ENCODE measurements at places on chromosomes 2 and 18.

DNA sequence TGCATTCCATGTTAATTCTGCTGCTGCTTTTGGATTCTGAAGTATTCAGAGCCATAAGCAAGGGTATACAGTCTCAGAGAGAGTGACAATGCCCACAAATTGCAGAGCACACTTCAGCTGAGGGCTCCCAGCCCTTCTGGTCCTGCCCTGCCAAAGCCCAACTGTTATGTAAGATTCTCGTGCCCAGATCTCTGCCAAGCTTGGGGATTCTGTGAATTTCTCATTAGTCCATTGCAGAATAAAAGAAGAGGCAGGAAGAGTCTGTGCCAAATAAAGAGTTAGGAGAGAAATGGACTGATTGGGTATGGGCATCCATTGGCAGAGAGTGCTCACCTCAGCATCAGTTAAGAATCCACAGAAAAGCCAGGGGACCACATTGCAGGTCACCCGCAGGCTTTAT, 112.0 kb upstream of the PNPT1 start:
- no peak for DNase-seq

DNA sequence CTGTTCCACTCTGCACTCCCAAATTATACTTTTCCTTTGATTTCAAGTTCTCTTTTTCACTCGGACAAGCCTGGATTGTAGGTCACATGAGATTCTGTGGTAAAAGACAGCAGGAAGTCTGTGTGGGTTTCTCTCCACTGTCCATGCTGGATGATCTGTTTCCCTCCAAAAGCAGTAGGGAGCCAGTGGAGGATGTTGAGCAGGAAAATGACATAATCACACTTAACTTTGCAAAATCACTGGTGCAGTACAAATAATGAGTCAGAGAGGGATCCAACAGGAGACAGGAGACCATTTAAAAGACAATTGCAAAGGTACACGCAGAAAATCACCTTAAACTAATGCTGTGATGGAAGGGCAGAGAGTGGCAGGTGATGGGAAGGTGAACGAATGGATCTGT, 301.3 kb downstream of the ZNF407 start:
- no peak for DNase-seq

GRCh38 chr2:229335877-229336346, 64.8 kb upstream of the PID1 start:
- DNase-seq, result no peak

DNA sequence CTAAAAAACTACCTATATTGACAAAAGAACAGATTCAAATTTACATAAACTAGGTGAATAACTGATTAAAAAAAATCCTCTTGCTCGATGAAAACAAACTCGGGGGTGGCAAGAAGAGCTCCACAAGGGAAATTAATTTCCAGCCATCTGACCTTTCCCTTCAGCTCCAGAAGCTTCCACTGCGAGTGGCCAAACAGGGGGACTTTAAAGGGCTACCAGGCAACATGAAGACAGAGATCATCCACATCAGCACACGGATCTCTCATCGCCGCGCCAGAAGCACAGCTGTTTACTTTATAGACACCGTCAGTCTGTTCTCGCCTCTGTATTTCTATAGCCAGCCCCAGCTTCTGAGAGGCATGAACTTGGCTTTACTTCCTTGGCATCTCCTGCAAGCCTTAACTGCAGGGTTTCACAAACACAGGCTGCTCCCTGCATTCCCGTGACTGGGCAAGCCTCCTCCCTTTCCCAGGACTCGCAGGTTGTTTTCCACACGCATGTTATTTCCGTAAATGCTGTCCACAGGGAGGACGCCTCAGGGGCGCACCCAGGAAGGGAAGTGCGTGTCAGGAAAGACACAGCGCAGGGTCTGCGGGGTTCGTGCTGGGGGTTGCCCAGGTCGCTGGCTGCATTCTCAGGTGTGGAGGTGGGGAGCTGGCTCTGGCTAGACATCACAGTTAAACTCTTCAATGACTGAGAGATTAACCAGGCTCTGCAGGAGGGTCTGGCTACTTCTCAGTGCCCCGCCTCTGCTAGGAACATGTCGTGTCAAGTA, 85.0 kb downstream of the USP40 start:
- no peak for DNase-seq

- DNase-seq, result no peak
These were observed 212.3 kb downstream of the CDH20 start for GRCh38 chr18:61545281-61546245.

GRCh38 chr2:199136681-199137080, 321.1 kb downstream of the SATB2 start:
- DNase-seq, result no peak

- no peak for DNase-seq
These were observed 2.1 kb downstream of the DPYSL5 start for GRCh38 chr2:26850000-26850431.

- DNase-seq, result no peak
These were observed 554.5 kb downstream of the CBLN2 start for GRCh38 chr18:71989616-71990015.

DNA sequence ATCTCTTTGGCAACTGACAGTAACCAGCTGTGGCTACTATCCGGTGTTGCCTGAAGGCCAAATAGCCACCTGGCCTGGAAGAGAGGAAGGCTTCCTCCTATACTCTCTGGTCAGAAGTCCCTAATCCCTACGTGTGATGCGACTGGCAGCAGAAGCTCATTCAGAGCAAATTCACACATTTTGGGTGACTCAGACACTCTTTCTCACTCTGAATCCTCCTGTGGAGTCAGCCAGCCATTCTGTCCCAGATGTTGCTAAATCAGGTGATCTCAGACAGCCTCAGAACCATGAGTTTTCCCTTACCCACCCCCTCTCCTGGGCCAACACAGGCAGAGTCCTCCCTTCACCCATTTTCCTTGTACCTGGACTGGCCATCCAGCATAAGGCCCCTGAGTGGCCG, 34.7 kb downstream of the CFAP53 start:
- DNase-seq, result no peak

DNA sequence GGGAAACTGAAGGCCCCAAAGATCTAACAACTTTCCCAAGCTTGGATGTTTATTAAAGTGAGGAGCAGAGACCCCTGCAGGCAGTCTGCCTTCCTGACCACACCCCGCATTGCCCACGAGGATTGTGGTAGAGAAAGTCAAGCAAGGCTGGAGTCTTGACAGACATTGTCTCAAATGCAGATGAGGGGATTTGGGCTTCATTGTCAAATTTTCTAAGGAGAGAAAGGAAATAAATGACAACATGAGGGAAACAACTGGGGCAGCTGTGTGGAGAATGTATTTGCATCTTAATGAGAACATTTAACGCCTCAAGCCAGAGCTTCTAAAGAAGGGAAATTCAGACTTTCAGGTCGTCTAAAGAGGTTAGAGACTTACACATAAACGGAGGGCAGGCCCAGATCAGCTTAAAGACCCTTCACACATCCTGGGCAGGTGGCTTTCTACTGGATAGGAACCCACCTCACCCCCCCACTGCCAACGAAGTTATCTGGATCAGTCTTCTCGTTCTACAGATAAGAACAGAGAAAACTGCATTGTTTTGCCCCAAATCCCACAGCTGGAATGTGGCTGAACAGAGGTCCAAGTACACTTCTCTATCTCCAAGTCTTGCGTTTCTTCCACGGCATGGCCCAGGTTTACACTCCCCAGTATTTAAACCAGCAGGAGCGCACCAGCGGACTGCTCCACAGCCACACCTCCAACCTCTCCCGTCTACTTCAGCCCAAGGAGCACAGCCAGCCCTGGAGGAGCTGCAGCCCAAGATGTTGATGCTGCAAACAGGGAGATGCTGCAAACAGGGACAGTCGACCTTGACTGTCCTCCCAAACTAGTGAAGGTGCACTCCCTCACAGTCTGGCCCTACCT, 16.2 kb upstream of the SCG2 start:
- no peak for DNase-seq

- DNase-seq, result no peak
These were observed 13.3 kb upstream of the GALM start for GRCh38 chr2:38652431-38653273.

GRCh38 chr2:235283246-235283645, 210.6 kb upstream of the AGAP1 start:
- no peak for DNase-seq

DNA sequence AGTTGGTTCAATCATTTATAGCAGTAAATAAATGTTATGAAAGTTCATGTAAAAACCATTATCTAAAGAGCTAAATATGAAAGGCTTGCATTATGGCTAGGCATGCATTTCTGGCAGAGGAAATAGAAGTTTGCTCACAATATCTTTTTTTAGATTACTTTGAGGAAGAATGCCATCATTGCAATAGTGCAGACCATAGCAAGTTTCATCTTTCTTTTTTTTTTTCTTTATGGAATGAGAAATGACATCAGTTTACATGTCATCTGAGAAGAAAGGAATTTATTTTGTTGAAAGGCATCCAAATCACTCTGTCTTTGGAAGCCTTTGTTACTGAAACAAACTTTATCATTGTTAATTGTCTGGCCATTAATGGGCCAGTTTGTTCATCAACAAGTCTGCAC, 74.5 kb upstream of the NCKAP5 start:
- no peak for DNase-seq

DNA sequence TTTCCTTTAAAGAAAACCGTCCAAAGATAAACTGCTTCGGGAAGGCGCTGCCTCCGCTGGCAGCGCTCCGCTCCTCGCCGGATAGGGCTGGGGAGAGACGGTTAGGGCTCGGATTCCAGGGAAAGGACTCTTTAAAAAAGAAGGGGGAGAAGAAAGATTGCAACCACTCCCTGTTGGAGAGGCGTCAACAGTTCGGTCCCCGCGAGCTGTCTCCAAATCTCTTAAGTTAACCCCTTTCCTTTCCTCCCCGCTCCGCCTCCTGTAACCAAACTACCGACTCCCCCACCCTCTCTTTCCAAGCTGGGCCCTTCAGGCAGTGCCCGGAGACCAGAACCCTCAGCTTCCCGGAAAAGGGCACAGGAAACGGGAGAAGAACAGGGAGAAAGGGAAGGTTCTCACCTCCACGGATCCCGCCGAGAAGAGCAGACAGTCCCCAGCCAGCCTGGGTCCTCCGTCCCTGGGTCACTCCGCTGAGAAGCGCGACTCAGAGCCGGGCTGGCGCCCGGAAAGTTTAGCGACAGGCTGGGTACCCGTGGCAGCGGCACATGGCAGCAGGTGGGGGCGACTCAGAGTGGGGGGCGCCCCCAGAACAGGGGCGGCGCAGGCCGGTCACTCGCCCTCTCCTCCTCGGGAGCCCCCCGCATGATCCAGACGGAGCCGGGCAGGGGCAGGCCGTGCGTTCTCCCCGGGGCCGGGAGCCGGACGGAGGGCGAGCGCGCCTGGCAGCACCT, 675 bp downstream of the FZD5 start:
- no peak for DNase-seq

DNA sequence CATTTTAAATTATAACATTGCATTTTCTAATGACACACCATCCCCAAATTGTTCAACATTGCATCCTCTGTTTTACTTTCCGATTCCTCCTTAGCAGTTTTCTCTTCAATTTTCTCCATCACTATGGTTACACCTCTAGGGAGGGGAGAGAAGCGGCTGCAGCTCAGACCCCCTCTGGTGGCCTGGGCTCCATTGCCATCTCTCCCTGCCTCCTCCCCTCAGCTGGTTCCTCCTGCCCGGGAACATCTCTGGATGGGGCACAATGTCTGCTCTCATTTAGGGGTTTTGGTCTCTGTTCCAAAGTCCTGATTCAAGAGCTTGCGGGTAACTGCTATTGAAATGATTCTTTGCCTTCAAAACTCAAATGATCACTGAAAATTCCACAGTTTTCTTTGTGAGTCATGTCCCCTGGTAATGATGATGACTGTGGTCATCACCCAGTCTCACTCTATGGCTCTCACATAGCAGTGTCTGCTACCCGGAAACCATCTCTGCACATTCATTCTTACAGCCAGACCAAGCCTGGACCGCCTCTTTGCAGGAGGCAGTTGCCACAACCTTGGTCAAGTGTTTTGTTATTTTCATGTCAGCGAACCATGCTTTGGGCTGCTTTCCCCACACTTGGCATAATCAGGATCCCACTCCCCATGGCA, 263.9 kb downstream of the ALPK2 start:
- DNase-seq, result no peak

- no peak for DNase-seq
These were observed 68.9 kb upstream of the RMDN2 start for GRCh38 chr2:37856101-37856751.

DNA sequence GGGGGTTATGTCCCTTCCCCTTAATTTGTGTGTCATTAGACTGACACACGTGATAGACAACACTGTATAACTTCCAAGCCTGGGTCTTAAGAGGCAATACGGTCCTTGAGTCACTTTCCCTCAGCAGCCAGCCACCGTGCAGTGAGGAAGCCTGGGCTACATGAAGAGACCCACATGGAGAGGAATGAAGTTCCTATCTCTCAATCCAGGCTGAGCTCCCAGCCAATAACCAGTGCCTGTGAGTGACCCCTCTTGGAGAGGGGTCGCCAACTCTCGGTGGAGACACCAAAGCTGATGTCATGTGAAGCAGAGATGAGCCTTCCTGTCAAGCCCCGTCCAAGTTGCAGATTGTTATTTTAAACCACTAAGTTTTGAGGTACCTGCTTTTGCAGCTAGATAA, 5.7 kb upstream of the WDSUB1 start:
- DNase-seq, result no peak

DNA sequence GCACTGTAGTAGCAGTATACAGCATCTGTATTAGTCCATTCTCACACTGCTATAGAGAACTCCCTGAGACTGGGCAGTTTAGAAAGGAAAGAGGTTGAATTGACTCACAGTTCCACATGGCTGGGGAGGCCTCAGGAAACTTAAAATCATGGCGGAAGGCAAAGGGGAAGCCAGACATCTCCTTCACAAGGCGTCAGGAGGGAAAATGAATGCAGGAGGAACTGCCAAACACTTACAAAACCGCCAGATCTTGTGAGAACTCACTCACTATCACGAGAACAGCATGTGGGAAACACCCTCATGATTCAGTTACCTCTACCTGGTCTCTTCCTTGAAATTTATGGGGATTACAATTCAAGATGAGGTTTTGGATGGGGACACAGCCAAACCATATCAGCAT, 25.4 kb downstream of the MAP4K4 start:
- DNase-seq, result no peak

- DNase-seq, result no peak
These were observed 301.8 kb downstream of the EXOC6B start for GRCh38 chr2:72524071-72524470.

- no peak for DNase-seq
These were observed 86.2 kb downstream of the SCN1A start for GRCh38 chr2:166041613-166042012.

DNA sequence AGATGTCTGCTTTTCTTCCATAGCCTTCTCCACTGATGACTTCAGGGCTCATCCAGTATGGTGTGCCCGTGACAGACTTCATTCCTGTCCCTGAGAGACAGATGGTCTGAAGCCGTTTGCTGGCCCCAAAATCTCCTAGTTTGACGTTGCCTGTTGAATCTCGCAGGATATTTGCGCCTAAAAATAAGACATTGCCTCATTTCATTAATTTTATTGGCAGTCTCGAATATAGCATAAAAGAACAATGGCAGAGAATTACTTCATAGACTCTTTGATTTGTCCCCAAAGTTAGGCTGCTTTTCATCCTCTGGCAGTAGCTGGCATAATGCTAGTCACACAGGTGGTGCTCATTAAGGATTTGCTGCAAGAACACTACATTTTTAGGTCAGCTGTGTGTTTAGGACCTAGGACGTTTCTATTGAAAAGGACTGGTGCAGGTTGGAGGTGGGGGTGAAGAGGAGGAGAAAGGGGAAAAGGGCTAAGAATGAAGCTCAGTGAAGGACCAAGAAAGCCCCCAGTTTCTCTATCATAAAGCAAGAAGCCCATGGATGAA, 14.7 kb upstream of the ERCC3 start:
- DNase-seq, result no peak

All from GM18507 (cell line).